Dorsolateral prefrontal cortex (tissue), 122 donors: ENCODE measurements at places on chromosomes 1 and 21. TPM values are rescaled to one million over a fixed set of nuclear protein-coding genes. Genes with fewer than 3 reads are reported as not detected.

GRCh38 chr1:108113496-108113895 is 86.6 kb downstream of the SLC25A24 start:
- DNase-seq = no peak

DNA sequence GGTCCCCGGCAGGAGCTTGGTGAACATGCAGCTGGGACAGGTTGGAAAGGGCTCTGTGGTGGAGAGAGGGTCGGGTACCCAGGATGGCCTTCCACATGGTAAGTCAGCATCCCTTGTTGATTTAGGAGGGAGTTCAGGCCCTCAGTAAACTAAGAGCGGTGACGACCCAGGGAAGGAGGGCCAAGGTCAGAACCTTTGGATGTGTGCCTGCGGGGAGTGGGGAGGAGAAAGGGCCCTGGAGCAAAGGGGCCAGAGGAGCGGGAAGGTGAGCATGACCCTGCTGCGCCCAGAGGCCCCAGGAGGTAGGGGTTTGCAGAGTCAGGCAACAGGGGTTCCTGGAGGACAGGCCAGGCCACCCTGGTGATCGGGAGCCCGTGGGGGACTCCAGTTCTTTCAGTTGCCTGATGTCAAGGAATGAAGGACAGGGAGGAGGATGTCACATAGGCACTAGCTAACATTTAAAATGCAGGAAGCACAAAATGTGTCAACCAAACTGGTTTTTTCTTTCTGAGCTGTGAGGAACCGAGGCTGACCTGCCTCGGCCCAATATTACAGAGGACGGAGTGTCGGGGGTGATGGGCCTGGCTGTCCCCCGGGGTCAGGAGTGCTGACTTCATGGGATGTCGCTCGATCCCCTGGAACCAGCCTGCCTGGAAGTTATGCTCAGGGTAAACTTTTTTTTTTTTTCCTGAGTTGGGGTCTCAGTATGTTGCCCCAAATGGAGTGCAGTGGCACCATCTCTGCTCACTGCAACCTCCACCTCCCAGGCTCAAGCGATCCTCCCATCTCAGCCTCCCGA is 117.4 kb upstream of the SLC45A1 start:
- no peak for DNase-seq

GRCh38 chr1:230589951-230590350 is 52.3 kb upstream of the COG2 start:
- no peak for DNase-seq

DNA sequence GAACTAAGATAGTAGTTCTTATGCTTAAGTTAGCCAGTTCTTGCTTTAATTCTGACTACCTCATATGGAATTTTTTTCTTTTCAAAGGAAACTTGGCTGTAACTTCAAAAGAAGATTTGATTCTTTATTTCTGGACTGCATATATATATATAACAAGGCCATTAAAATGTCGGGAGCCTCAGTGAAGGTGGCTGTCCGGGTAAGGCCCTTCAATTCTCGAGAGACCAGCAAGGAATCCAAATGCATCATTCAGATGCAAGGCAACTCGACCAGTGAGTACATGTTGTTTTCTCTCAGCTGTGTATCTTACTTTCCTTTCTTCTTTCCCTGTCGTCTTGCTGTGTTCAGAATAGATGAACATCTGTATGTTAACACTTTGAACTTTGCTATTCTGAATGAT is 21.8 kb downstream of the KIF1B start:
- DNase-seq = no peak

DNA sequence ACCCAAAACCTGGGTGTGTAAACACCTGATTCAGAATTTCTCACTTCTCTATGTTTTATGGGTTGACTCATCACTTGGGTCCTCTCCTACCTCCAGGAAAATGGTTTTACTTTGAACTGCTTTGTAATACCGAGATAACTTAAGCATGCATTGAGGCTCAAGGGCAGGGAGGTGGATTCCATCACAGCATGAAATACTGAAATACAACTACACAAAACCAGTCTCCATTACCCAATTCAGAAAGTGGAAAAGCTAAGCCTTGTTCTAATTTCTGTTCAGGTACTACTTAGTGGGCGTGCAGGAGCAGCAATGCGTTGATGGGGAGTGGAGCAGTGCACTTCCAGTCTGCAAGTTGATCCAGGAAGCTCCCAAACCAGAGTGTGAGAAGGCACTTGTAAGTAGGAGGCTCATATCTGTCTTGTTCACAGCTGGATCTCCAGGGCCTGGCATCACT is 6.1 kb upstream of the C4BPA start:
- no peak for DNase-seq

- no peak for DNase-seq
These were observed 110.7 kb downstream of the RYR2 start for GRCh38 chr1:237152506-237153335.

DNA sequence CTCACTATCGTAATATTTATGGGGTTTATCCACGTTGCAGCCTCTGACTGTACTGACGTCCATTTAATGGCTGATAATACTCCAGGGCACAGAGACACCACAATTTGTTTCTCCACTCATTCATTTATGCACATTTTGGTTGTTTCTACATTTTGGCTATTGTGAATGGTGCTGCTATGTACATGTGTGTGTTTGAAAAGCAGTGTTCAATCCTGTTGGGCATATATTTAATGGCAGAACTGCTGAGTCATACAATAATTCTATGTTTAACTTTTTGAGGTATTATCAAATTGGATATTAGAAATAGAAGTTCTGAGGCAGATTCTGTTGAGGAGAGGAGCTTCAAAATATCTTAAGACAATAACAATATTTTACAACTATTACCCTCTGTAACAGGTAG is 39.0 kb upstream of the NADK start:
- DNase-seq = no peak

GRCh38 chr1:207335695-207336363 is 14.4 kb downstream of the CD55 start:
- DNase-seq = no peak

GRCh38 chr21:22885079-22885478 is 1886.9 kb downstream of the NCAM2 start:
- no peak for DNase-seq

- no peak for DNase-seq
These were observed 98.9 kb upstream of the IRF2BP2 start for GRCh38 chr1:234708700-234709395.

- no peak for DNase-seq
These were observed 39.6 kb downstream of the FCER1A start for GRCh38 chr1:159341736-159342135.

GRCh38 chr1:106111044-106111443 is 945.4 kb upstream of the PRMT6 start:
- no peak for DNase-seq

PRPF38B gene
- total RNA-seq = 28.7 TPM

KIF17 gene
- total RNA-seq = 35.8 TPM

HOOK1 gene
- total RNA-seq = 22.2 TPM
